ENCODE measurements at places on chromosomes 12 and 14.

GRCh38 chr14:58849601-58850000 lies 211.8 kb downstream of the DACT1 start:
- no peak for DNase-seq

GRCh38 chr12:42670719-42671118 lies 81.2 kb upstream of the PRICKLE1 start:
- DNase-seq = no peak

GRCh38 chr12:100919116-100919515 lies 124.5 kb downstream of the ANO4 start:
- peak; percentile 66 for DNase-seq

DNA sequence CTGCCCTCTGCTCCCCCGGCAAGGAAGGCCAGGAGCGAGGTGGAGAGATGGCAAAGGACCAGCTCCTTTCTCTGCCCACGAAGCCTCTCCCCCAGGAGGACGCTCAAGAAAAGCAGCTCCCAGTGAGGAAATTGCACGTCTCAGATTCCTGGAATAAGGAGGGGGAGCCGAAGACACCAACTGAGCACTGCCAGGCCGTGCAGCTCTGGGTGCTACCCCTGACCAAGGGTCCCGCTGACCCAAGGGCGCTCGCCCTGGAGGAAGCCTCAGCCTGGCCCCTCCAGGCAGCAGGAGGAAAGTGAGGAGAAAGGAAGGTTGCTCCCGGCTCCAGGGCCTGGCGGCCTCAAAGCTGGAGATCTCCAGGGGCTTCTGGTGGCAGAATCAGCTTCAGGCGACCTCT lies 174.1 kb upstream of the SFSWAP start:
- DNase-seq = no peak

GRCh38 chr12:49198431-49199155 lies 9.7 kb upstream of the TUBA1A start:
- peak; percentile 87 for DNase-seq
